ENCODE measurements at places on chromosomes 2 and 18.

- DNase-seq, result no peak
Observed at GRCh38 chr2:59184276-59185020, 943.3 kb upstream of the FANCL start.

GRCh38 chr2:144426981-144427479 is 92.9 kb downstream of the ZEB2 start:
- no peak for DNase-seq

DNA sequence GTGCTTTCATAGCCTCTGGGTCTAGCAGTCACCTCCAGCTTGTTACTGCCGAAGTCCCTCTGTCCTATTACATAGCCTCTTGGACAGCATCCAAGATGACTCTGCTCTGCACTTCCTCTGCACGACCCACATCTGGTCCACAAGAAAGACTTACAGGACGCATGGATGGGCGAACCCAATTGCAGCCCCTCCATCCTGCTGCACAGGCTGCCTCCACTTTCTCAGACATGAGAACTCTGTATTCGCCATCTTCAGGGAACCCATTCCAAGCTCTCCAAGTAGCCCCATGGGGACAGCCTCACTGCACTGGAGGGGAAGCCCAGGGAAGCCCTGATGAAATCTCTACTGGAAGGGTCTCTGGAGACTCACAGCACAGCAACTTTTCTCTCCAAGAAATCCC is 172.1 kb downstream of the GFPT1 start:
- no peak for DNase-seq

- no peak for DNase-seq
Observed at GRCh38 chr2:186503827-186504606, 18.0 kb downstream of the ZC3H15 start.

- no peak for DNase-seq
Observed at GRCh38 chr2:16334886-16335603, 330.6 kb downstream of the CYRIA start.

GRCh38 chr2:239286901-239287300 is 113.9 kb downstream of the HDAC4 start:
- no peak for DNase-seq

- no peak for DNase-seq
Observed at GRCh38 chr18:6748241-6748640, 18.7 kb downstream of the ARHGAP28 start.

- DNase-seq, result peak; percentile 61
Observed at GRCh38 chr2:98465456-98466226, 21.0 kb downstream of the INPP4A start.
